ENCODE measurements at places on chromosomes 16 and 17.

DNA sequence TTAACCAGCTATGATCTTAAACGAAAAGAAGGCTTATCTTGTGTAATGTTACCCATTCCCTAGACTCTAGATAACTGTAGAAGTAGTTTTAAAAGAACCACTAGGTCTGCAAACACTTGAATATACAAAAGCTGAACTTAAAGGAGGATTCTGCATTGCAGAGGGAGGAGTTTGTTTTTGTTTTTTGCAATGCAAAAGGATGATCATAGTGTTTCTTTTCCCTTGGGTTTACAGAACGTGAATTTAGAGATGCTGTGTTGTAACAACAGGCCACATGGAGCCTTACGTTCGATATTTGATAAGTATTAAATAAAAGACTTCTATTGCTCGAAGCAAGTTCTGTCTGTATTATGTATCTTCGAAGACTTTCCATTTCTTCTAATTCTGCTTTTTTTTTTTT is 77.6 kb downstream of the CHD9 start:
- peak; percentile 59 for DNase-seq

DNA sequence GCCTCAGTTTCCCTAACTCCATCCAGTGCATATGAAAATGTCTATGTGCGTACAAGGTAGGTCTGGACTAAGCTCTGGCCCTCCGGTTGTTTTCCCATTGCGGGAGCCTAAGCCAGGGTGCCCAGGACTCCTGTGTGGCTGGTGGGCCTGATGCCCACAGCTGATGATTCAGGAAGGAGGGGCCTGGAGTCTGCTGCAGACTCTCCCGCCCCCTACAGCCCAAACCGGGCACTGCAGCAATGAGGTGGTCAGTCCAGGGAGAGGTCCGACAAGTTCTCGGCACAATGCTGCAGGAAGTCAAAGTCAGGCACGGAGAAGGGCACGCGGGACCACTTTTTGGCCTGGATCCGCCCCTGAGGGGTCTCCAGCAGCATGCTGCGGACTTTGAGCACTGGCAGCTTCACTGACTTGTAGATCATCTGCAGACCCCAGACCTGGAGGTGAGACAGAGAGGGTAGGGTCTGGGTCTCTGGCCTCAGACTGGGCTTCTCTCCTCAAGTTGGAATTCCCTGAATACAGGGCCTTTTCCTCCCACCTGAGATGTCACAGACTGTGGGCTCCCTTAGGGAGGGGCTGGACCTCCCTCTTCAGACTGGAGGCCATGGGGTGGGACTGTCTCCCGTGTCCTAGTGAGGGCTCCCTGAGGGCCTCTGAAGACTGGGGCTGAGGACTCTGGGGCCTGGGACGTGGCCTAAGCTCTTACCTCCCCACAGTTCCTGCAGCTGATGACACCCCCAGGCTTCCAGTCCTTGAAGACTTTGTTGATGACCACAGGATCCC is 3.4 kb upstream of the ZNF385C start:
- DNase-seq, result peak; percentile 69

DNA sequence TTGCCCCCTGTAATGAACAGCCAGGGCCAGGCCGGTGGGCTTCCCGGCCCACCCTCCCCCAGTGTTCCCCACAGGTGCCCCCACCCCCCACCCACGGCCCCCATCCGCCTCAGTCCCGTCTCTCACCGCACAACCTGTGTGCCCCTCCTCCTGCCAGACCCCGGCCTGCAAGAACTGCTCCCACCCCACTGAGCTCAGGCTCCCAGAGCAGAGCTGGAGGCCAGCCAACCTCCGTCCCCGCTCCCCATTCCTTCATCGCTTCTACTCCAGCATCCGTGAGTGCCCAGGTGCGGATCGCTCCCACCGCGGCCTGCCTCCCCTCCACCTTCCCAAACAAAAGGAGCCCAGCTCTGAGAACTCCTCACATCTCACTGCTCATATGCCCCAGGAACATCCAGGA is 4.2 kb downstream of the MVD start:
- DNase-seq, result no peak

- peak; percentile 42 for DNase-seq
These were observed 295.4 kb upstream of the AXIN2 start for GRCh38 chr17:65856865-65857264.

GRCh38 chr17:34626121-34626681 is 46.8 kb downstream of the TMEM132E start:
- no peak for DNase-seq

DNA sequence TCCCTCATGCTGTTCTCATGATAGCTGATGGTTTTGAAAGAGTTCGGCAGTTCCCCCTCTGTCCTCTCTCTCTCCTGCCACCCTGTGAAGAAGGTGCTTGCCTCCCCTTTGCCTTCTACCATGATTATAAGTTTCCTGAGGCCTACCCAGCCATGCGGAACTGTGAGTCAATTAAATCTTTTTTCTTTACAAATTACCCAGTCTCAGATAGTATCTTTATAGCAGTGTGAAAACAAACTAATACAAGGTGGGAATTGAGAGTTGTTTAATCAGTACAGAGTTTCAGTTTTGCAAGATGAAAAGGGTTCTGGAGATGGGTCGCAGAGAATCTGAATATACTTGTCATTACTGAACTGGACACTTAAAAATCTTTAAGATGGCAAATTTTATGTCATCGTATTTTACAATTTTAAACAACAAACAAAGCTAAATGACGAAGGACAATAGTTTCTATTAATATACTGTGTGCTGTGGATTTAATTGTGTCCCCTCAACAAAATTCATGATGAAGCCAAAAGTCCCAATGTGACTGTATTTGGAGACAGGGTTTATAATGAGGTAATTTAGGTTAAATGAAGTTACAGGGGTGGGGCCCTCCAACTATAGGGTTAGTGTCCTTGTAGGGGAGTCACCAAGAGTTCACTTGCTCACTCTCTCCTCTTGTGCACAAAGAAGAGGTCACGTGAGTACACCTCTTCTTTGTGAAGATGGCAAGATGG is 4.4 kb downstream of the MT3 start:
- no peak for DNase-seq

DNA sequence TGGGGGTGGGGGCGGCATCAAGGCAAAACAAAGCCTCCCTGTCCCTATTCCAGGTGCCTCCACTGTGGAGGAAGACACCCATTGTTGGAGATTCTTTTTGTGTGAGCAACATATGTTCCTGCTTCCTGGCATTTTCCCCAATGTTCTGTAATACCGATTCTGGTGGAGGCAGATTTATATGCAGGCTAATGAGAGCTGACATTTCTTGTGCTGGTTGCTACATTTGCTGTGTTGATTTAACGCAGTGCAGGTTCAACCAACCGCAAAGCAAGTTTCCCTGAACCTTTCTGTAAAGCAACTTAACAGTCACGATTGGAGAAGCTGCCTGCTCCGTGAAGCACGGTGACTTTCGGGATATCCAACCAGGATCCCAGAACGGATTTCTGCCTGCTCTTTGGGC is 260.5 kb downstream of the CBLN1 start:
- DNase-seq, result peak; percentile 96

GRCh38 chr16:181565-182021 is 1.3 kb downstream of the HBQ1 start:
- DNase-seq, result peak; percentile 19

GRCh38 chr16:13835935-13836730 is 83.8 kb upstream of the ERCC4 start:
- DNase-seq, result no peak

GRCh38 chr17:72651988-72652387 is 440.5 kb downstream of the SLC39A11 start:
- DNase-seq, result no peak

- DNase-seq, result peak; percentile 56
These were observed 102.6 kb upstream of the CREBBP start for GRCh38 chr16:3983081-3983520.

GRCh38 chr16:8872967-8873865 is 4.4 kb upstream of the CARHSP1 start:
- DNase-seq, result no peak

DNA sequence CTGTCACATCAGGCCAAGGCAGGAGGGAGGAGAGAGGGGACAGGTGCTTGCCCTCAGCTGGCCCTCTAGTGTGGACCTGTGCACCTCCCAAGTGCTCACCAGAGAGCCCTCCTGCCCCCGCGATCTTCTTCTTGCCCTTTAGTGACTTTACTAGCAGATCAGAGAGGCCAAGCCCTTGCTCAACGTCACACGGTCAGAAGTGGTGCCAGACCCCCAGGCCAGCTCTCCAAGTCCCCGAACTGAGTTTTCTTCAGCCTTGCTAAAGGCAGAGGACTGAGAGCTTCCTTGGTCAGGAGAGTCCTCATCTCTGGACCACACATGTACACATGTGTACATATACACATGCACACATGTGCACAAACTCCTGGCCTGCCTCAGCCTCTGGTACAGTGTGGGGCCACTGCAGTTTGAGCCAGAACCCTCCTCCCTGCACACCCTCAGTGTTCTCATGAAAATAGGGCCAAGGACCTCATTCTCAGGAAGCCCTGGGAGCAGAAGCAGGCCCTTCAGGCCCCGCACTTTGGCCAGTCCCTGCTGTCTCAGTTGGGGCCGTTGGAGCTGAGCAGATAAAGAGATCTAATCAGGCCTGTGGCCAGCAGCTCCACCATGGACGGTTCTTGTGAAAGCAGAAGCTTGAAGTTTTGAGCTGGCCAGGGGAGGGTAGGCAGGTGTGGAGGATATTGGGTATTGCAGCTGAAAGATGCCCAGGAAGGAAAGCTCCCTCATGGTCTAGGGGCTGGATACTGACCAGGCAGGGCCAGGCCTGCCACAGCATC is 7.4 kb upstream of the EPX start:
- DNase-seq, result no peak

GRCh38 chr16:16083421-16084156 is 134.2 kb downstream of the ABCC1 start:
- peak; percentile 58 for DNase-seq

DNA sequence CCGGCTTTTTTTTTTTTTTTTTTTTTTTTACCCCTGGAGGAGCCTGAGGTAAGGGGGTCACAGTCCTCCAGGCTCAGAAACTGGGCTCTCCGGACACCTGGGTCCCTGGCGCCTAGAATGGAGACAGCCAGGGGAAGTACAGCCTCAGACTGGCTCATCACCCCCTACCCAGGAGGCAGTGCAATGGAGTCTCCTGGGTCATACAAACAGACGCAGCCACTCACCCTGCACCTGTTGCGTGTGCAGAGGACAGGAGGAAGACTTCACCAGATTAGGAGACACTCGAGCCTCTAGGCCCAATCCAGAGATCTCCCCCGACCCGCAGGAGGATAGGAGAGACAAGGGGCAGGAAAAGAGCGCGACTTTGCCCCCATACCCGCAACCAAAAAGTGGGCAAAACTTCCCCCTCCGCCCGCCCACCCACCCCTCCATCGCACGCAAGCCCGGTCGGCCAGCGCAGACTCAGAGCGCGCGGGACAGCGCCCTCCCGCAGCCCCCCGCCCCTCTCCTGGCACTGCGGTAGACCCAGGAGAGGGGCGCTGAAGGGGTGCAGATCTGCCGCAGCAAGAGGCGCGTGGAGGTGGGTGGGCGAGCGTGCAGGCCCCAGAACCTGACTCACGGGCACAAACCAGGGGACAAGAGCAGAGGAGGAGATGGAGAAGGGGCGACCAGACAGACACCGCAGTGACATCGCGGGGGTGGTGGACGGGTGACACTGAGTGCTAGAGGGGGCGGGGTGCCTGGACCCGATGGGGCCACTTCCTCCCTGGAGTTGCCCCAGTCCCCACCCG is 900 bp downstream of the HAP1 start:
- no peak for DNase-seq

GRCh38 chr17:80362428-80363119 is 52.4 kb upstream of the ENDOV start:
- peak; percentile 90 for DNase-seq

GRCh38 chr16:50279504-50279865 is 13.1 kb downstream of the ADCY7 start:
- DNase-seq, result no peak

DNA sequence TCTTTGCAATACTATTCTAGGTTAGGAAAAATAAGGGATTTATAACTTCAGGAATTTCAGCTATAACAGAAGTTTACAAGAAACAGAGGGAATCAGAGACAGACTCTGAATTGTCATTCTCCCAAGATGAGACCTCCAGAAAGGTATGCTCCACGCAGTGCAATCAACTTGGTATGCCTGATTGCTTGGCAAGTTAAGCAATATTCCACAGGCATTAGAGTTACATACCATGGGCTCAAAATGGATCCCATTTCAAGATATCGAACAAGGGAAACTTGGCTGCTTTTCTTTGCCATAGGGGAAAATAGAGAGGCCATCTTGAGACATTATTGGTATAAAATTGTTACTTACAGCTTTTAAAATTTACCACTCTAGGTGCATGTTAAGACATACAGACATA is 615.6 kb upstream of the SOX9 start:
- no peak for DNase-seq

DNA sequence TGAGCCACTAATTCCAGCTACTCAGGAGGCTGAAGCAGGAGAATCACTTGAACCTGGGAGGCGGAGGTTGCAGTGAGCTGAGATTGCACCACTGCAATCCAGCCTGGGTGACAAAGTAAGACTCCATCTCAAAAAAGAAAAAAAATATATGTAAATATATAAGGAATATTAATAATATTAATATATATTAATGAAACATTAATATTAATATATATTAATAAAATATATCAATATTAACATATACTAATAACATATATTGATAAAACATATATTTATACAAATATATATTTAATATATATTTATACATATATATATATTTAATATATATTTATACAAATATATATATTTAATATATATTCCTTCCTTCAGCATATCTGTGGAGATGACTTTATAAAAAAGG is 338.0 kb downstream of the NPIPA8 start:
- DNase-seq, result no peak

DNA sequence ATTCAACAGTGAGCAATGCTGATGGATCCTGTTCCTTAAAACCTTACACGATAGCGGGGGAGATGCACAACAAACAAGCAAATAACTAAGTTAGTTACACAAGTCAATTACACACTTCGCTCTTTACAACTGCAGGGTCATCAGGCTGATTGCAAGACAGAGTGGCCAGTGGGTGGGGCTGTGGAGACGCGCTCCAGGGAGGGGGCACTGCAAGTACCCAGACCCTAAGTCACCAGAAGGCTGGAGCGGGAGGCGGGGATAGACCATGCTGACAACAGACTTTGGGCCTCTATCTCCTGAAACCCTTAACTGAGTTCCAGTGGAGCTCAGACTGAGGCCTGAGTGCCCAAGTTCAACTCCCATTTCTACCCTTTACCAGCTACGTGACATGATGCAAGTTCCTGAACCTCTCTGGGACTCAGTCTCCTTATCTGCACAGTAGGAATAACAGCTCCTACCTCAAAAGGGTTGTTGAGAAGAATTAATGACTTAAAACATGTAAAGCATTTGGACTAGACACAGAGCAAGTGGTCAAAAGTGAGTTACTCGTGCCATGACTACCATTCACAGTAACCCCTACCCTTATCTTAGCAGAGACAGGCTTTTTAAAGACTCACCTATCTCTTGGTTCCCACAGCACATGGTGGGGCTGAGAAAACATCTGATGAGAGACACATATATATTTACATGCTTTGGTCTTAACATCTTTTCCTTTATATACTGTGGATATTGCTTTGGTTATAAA is 10.4 kb downstream of the CPPED1 start:
- no peak for DNase-seq

DNA sequence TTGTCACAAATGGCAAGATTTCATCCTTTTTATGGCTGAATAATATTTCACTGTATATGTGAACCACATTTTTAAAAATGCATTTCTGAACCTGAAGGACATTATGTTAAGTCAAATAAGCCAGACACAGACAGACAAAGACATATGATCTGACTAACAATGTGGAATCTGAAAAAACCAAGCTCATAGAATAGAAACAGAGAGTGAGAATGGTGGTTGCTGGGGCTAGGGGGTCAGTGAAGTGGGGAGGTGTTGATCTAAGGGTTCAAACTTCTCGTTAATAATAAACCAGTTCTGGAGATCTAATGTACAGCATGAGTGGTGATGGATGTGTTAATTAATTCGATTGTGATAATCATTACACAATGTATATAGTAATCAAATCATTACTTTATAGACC is 475.1 kb downstream of the WWOX start:
- no peak for DNase-seq
